GM06990 (cell line): ENCODE measurements at places on chromosomes 2 and 18.
A peak's percentile ranks its signal among the peaks of the same experiment; 100 is the strongest.

GRCh38 chr2:232478571-232479340 lies 8.9 kb downstream of the ECEL1 start:
- no peak for DNase-seq

DNA sequence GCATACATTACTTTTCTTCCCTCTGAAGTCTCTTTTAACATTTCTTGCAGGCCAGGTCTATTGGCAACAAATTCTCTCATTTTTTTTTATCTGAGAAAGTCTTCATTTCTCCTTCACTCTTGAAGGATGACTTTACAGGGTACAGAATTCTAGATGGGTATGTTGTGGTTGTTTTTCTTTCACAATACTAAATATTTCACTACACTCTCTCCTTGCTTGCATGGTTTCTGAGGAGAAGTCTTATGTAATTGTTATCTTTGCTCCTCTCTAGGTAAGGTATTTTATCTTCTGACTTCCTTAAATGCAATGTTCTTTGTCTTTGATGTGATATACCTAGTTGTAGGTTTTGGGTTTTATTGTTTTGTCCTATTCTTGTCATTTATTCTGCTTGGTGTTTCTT lies 371.1 kb downstream of the FIGN start:
- DNase-seq = no peak

DNA sequence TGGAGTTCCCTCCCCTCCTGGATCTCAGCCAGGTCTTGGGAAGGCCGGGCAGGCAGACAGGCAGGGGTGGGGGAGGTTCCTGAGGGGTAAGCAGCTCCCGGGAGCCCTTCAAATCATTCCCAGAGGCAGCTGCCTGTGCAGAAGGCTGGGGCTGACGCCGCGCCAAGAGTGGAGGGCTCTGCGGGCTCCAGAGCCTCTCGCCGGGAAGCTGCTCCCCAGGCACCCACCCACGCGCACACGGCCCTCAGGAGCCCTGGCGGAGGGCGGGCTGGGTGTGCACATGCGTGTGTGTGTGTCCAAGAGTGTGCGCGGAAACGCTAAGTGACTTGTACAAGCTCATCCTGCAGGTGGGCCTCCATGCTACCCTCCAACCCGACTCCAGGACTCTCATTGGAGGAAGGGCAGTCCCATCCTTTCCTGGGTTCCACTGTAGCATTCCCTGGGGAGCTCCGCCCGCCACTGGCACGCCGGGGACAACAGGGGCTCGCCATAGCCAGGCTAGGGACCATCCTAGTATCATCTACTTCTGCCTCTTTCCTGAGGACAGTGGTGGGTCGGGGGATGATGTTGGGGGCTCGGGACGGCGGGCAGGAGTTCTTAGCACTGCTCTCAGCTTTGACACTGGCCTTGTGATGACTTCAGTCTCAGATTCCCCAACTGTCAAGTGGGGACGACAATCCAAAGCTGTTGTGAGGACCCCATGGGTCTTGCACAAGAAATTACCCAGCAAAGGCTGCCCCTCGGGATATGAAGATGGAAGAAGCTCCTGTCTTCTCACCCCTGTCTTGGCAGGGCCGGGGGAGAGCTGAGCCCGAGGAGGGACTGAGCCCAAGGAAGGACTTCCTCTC lies 50.3 kb downstream of the INHBB start:
- no peak for DNase-seq

- no peak for DNase-seq
Observed at GRCh38 chr18:76687304-76687962, 134.9 kb upstream of the ZNF236 start.

- no peak for DNase-seq
Observed at GRCh38 chr18:40917056-40917455, 1038.0 kb upstream of the PIK3C3 start.

DNA sequence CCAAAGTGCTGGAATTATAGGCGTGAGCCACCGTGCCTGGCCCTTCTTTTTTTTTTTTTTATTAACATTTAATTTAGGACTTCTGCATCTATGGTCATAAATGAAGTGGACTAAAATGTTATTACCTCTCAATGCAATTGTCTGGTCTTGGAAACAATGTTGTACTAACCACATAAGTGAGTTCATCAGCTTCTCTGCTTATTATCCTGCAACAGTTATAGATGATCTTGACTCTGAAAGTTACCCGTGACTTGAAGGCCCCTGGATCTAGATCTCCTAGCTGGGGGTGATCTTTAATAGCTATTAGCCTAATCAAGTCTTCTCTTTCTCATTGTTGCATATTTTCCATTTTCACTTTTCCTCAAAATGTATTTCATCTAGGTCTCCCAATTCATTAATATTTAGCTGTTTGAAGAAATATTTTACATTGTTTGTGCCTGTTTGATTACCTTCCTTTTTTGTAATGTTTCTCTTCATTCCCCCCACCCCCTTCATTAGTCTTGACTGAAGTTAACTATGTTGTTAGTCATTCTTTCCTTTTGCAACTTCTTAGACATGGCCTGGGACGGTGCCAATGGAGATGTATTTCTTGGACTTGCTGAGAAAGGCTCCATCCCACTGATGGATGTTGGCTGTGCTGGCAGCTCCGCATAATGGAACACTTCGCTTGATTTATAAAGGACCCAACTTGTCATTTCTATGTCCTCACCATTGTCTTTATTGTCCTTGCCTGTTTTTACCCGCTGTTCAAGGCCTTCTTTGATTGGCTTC lies 141.6 kb upstream of the RIOK3 start:
- DNase-seq = no peak

DNA sequence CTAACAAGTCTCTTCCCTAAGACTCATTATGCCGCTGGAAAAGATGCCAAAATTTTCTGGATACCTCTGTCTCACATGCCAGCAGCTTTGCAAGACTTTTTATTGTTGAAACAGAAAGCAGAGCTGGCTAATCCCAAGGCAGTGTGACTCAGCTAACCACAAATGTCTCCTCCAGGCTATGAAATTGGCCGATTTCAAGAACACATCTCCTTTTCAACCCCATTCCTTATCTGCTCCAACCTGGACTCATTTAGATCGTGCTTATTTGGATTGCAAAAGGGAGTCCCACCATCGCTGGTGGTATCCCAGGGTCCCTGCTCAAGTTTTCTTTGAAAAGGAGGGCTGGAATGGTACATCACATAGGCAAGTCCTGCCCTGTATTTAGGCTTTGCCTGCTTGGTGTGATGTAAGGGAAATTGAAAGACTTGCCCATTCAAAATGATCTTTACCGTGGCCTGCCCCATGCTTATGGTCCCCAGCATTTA lies 26.3 kb downstream of the DHRS9 start:
- no peak for DNase-seq

- DNase-seq = peak; percentile 64
Observed at GRCh38 chr18:10851824-10852319, 297.5 kb downstream of the PIEZO2 start.

GRCh38 chr2:1607236-1607920 lies 136.9 kb downstream of the PXDN start:
- DNase-seq = no peak

GRCh38 chr2:191797942-191798876 lies 48.7 kb downstream of the CAVIN2 start:
- DNase-seq = no peak

DNA sequence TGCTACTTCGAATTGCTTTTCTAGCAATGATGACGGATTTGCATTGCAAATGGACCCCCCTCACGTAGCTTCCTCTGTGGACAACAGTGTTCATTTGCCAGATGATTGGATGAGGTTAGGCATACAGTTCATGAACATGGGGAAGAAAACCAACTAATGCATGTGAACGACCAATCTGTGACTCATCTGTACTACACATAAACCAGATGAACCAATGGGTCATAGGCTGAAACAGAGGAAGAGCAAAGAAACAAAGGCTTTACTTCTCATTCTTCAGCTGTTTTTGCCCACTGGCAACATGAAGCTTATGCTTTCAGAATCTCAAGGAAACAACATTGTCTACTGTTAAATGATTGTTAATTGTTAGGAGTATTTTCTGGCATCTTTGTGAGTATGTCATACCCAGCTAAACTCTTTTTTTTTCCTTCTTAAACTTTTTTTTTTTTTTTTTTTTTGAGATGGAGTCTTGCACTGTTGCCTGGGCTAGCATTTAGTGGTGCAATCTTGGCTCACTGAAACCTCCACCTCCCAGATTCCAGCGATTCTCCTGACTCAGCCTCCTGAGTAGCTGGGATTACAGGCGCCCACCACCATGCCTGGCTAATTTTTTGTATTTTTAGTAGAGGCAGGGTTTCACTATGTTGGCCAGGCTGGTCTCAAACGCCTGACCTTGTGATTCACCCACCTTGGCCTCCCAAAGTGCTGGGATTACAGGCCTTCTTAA lies 35.5 kb downstream of the EFEMP1 start:
- DNase-seq = no peak

DNA sequence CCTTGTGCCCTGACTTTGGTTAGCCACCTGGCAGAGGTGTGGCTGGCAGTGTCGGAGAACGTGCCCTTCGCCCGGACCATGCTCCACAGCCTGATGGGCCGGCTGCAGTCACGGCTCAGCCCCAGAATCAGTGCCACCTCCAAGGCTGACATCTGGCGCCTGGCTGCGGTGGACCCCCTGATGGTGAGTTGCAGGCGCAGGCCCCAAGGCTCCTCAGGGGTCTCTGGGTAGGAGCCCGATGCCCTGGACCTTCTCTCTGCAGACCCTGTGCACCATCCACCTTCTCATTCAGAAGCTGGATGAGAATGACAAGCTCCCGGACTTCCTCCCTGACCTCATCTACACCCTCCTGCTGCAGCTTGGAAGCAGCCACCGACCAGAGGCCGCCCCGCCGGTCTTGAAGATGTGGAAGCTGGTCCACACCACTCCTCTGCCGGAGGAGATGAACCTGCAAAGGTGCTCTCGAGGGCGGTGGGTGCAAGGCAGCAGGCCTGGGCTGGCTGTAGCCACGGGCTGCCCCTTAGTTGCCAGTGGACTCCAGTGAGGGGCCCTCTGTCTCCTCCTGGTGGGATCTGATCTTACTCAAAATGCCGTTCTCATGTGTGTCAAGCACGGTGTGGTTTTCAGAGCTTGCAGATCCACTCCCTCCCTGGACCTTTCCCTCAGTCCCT lies 32.1 kb downstream of the HJURP start:
- DNase-seq = no peak

DNA sequence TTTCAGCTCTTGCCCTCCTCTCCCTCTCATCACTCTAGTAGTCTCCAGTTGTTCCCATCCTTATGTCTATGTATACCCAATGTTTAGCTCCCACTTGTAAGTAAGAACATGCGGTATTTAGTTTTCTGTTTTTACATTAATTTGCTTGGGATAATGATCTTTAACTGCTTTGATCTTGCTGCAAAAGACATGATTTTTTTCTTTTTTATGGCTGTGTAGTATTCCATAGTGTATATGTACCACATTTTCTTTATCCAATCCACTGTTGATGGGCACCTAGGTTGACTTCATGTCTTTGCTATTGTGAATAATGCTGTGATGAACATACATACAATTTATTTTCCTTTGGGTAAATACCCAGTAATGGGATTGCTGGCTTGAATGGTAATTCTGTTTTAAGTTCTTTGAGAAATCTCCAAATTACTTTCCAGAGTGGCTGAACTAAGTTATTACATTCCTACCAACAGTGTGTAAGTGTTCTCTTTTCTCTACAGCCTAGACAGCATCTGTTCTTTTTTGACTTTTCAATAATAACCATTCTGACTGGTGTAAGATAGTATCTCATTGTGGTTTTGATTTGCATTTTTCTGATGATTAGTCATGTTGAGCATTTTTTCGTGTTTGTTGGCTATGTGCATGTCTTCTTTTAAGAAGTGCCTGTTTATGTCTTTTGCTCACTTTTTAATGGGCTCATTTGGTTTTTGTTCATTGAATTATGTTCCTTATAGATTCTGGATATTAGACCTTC lies 179.6 kb upstream of the SLC39A10 start:
- no peak for DNase-seq

DNA sequence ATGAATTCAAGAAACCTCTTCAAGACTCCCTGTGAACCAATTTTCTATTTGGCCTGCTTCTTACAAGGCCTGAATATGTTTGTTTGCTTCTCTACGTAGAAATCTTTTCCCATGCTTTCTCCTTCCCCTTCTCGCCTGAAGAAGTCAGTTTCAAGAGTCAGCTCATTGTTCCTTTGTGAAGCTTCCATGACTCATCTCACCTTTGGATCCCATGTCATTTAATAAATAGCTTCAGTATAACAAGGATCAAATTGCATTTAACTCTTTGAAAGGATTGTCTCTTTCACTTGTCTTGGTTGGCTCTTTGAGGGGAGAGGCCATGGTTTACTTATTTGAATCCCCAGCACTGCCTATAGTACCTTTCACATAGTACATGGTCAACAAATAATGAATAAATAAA lies 28.4 kb downstream of the CPS1 start:
- no peak for DNase-seq

DNA sequence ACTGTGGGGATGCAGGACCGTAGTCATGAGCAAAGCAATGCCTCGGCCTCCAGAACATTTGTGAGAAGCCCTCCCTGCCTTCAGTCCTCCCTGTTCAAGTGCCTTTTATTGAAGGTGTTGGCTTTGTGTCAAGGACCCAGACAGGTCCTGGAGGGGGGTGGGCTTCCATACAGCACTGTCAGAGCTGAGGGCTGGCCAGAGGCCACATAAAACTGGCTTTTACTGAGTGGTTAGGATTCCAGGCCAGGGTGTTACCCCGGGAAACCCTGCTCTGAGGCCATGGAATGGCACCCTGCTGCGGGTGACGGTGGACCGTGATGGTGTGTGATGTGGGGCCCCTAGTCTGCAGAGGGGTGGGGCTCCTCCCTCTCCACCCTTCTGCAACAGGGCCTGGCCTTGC lies 41.6 kb downstream of the TOGARAM2 start:
- DNase-seq = no peak

GRCh38 chr2:200170221-200170620 lies 136.3 kb upstream of the SPATS2L start:
- DNase-seq = no peak

DNA sequence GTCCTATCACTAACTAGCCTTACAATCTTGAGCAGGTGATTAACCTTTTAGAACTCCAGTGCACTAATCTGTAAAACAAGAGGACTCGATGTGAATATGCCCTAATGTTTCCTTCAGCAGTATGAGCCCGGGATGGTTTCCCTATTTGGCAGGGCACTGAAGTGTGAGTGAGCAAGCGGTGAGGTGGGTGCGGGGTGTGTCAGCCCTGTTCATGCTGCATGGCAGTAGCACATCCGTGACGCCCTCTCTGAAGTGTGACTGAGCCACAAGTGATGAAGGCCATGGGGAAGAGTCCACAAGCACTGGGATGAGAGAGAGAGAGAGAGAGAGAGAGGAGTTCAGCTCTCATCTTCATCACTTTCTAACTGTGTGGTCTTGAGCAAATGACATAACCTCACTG lies 168.7 kb downstream of the SETBP1 start:
- no peak for DNase-seq

DNA sequence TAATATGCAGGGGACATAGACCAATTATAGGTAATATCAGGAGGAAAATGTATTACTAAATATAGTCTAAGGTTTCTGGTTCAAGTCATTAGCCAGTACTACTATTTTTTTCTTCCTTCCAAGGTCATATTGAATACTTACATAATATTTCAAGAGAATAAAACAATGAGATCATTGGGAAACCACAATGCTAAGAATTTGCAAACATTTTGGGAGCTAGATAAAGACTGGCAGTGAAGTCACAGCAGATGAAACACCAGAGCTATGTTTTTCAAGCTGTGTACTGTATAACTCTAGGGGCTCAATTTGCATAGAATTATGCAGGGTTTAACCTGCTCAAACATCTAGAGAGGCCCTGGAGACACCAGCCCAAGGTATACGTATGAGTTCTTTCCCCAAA lies 80.5 kb upstream of the KCNH7 start:
- DNase-seq = no peak
